ENCODE measurements at places on chromosomes 7 and 10. TPM values are rescaled to one million over a fixed set of nuclear protein-coding genes. Genes with fewer than 3 reads are reported as not detected.

- H3K27me3 ChIP-seq = no peaks in the 10 kb centered on the region
- H3K4me3 ChIP-seq = peak overlapping the region; percentile 76
- H3K36me3 ChIP-seq = no peaks in the 10 kb centered on the region
- H3K27ac ChIP-seq = peak overlapping the region; percentile 94
- H3K4me1 ChIP-seq = peaks cover 5% of the 10 kb centered on the region
These were observed 72.8 kb upstream of the ZNF722 start for GRCh38 chr7:63925626-63926460.

GRCh38 chr7:36690514-36691187 lies 33.6 kb downstream of the AOAH start:
- H3K27me3 ChIP-seq = no peaks in the 10 kb centered on the region
- no peak overlapping the region for H3K27ac ChIP-seq
- no peaks in the 10 kb centered on the region for H3K36me3 ChIP-seq
- DNase-seq = no peak
- H3K4me3 ChIP-seq = no peak overlapping the region
- no peaks in the 10 kb centered on the region for H3K4me1 ChIP-seq

- H3K36me3 ChIP-seq = no peaks in the 10 kb centered on the region
- H3K27me3 ChIP-seq = no peaks in the 10 kb centered on the region
These were observed 44.8 kb upstream of the GRID1 start for GRCh38 chr10:86411281-86411841.

- no peaks in the 10 kb centered on the region for H3K4me1 ChIP-seq
- no peak overlapping the region for H3K4me3 ChIP-seq
- no peaks in the 10 kb centered on the region for H3K36me3 ChIP-seq
- H3K27me3 ChIP-seq = peaks cover 6% of the 10 kb centered on the region
- no peak for DNase-seq
- no peak overlapping the region for H3K27ac ChIP-seq
These were observed 56.3 kb upstream of the LBX1 start for GRCh38 chr10:101285519-101286070.

DNA sequence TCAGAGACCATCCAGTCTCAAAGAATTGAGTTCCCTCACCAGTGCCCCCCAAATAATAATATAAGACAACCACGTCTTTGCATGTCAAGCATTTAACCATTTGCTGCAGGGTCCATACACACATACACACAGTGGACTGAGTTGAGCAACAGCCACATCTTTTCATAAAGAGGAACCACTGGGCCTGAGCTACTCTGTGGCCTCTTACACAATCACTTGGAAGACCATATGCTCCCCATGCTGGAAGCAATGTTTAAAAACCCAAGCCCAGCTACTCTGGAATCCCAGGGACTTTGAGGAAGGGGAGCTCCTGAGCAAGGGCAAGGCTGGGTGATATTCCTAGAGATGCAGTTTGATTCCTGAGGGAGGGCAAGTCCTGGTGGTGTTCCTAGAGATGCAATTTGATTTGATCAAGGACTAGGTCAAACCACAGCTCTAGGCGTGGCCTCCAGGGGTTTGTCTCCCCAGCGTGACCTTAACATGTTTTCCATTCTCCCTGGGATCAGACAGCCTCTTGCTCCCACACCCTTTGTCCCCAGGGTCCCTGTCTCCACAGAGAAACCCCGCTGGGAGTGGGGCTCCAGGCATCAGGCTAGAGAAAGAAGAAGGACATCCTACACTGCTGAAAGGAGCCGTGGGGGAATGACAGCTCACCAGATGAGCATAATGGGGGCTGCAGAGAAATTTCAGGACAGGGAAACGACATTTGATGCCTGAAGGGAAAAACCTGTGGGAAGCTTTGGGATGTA lies 376.2 kb upstream of the MGMT start:
- no peak for DNase-seq
- H3K4me3 ChIP-seq = no peak overlapping the region
- H3K27ac ChIP-seq = no peak overlapping the region
- no peaks in the 10 kb centered on the region for H3K27me3 ChIP-seq
- no peaks in the 10 kb centered on the region for H3K4me1 ChIP-seq
- H3K36me3 ChIP-seq = no peaks in the 10 kb centered on the region

CLDN3 gene
- total RNA-seq = 15.1 TPM

LIPF gene
- total RNA-seq = not detected

PAX4 gene
- total RNA-seq = not detected
